ENCODE measurements at places on chromosomes 16 and 17.
A peak's percentile ranks its signal among the peaks of the same experiment; 100 is the strongest.

- DNase-seq: no peak
These were observed 509 bp upstream of the ATP2C2 start for GRCh38 chr16:84367750-84368307.

DNA sequence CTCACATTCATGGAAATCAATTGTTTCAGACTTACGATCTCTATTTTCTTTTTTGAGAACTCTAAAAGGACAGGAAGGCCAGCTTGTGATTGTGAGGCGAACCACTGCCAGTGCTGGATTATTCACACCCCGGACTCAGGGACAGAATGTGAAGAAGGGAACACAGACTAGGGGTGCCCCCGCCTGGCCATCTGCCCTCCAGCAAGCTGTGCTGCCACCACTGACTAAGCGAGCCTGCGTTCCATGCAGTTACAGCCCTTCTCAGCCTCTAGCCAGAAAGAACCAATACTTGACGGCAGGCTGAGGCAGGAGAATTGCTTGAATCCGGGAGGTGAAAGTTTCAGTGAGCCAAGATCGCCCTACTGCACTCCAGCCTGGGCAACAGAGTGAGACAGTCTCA is 2.8 kb downstream of the HAGH start:
- DNase-seq: peak; percentile 15

DNA sequence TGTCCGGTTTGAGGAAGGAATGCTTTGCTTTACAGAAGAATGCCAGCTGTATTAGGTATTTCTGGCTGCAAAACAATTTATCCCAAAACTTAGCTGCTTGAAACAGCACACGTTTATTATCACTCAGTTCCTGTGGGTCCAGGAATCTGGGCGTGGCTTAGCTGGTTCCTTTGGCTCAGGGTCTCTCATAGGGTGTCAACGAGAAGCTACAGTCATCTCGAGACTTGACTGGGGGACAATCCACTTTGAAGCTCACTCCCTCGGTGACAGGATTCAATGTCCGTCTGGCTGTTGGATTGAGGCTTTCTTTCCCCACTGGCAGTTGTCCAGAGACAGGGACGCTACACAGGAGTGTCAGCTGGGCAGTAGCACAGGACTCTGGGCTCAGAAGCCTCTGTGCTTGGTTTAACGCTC is 9.6 kb upstream of the RHBDF2 start:
- no peak for DNase-seq

- no peak for DNase-seq
These were observed 150.3 kb downstream of the ASIC2 start for GRCh38 chr17:33142705-33143299.

DNA sequence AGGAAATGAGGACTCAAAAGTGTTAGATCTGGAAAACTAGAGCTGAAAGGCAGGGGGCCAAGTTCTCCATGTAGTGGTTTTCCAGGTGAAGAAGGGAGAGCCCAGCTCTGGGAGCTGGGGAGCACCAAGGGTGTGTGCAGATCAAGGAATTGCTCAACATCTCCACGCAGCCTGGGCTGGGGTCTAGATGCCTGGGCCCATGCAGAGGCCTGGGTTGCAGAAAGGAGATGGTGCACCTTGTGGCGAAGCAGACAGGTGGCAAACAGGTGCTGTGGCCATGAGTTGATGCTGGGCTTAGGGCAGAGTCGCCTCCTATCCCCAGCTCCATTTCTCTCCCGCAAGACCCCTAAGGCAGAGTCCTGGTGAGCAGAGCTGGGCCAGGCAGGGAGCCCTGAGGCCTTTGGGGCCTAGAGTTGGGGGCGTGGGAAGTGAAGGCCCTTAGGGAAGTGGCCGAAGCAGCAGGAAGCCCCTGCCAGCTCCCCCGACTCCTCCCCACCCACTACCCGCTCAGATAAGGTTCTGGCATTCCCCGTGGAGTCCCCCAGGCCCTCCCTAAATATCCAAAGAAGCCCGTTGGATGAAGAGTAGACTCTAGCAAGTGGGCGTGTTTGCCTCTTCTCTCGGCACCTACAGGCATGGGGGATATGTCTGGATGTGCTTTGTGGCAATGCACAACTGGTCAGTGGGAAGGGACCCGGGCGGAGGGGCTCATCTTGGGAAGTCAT is 777 bp downstream of the FOXN1 start:
- no peak for DNase-seq

- no peak for DNase-seq
These were observed 82.4 kb downstream of the NDE1 start for GRCh38 chr16:15732416-15732815.

DNA sequence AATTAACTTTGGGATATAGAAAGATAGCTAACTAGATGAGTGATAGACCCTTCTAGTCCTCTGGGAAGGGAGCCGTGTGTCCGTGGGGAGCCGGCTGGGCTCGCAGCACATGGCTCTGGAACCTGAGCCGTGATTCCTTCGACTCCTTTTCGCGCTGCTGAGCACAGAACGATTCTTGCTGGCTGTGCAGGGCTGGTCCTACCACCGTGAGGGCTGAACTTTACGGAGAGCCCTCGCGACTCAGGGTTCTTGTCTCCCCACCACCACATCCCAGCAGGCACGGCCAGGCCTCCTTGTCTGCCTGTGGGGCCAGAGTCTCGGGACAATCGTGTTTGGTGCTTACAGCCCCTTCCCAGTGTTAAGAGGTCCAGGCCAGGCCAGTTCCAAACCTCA is 13.8 kb upstream of the TCF25 start:
- no peak for DNase-seq

DNA sequence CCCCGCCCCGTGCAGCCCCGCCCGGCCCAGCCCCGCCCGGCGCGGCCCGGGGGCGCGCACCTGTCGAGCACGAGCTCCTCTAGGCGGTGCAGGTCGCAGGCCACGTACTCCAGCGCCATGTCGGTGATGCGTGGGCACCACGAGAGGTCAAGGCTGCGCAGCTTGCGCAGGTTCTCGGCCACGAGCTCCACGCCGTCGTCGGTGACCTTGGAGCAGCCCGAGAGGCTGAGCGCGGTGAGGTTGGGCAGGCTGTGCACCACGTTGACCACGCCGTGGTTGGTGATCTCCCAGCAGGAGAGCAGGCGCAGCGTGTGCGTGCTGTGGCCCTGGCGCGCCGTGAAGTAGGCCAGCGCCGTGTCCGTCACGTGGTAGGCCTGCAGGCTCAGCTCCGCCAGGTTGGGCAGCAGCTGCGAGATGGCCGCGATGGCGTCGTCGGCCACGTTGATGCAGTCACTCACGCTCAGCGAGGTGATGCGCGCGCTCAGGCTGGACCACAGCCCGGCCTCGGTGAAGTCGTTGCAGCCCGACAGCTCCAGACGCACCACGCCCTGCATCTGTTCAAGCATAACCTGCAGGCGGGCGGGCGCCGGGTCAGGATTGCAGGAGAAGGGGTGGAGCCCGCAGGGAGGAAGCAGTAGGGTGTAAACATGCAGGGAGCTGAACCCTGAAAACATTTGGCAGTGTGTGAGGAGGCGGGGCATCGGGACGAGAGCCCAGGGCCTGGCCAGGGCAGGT is 5.3 kb upstream of the WDR24 start:
- no peak for DNase-seq

GRCh38 chr16:66222756-66223155 is 143.7 kb upstream of the CDH5 start:
- no peak for DNase-seq

DNA sequence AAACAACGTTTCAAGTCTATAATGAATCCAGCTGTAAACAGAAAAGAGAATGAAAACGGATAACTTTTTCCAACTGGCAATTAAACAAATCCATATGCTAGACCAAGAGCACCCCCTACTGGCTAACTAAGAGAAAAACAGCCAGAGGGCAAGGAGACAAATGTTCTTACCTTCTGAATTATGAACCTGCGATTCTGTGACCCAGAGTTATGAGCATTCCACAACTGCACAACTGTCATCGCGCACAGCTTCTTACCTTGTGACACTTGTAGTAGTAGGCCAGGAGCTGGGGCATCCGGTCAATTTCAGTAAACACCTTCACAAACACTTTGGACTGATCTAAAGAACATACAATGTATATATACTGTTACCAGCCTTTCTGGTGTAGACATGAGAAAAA is 18.6 kb downstream of the COG7 start:
- peak; percentile 85 for DNase-seq

GRCh38 chr16:1961651-1962067 is 2.3 kb downstream of the NDUFB10 start:
- DNase-seq: no peak
